NCI-H1694 (cell line): ENCODE measurements at places on chromosomes 3 and 15.

GRCh38 chr15:65903296-65904073 is 34.2 kb downstream of the RAB11A start:
- DNase-seq = no peak

GRCh38 chr3:25265284-25265683 is 162.8 kb upstream of the RARB start:
- no peak for DNase-seq

- DNase-seq = no peak
Measured at GRCh38 chr3:175521406-175521805, 662.3 kb downstream of the NAALADL2 start.

GRCh38 chr3:196757876-196758739 is 18.5 kb downstream of the PAK2 start:
- DNase-seq = no peak

GRCh38 chr3:4976109-4976508 is 3.1 kb upstream of the BHLHE40 start:
- DNase-seq = no peak

DNA sequence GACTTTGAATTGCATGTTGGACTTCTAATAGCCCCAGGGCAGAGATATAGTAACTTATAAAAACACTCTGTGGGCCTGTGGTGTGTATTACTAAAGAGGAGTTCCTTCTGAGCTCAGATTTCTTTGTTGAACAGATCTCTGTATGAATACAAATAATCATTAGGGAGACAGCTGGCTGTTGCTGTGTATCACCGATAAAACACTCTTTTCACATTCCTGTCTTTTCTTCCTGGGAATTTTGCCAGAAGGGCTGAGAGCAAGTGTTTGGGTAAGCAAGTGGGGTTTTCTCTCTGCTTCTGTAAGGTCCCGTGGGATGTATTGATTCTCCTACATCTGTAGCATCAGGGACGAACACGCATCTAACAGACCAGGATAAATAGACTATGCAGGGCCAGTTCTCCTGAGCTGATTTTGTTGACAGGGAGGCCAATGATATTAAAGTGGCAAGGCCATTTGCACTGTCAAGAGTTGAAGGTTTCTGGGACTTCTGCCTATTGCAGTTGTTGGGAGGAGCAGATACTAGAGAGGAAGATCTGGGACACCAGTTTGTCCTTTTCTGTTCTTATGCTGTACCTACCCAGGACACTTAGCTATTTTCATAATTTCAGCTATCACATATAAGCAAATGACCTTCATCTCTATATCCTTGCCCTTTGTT is 225.9 kb upstream of the CD96 start:
- DNase-seq = peak; percentile 13

DNA sequence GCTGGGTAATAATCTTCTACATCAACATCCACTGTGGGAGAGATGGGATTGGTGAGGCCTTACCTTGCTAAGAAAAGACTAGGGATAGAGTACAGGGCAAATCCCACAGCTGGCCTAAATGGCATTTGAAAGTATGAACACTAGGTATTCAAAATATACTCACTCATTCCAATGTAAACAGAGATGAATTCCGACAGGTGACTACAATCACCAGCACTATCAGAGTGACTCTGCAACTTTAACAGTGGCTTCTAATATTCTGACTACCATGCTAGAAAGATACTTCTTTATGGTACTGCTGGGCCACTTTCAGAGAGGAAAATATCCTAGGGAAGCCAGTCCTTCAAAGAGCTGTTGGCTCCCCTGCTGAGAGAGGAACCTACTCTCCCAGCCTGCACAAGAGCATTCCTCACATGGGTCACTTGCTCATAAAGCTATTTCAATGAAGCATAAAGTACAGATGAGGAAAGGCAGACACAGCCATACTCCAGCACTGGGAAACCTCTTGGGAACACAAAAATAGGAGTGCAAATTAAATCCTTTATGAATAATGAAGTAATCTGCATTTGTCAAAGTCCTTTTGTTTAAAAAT is 21.5 kb upstream of the MAN2C1 start:
- DNase-seq = no peak

DNA sequence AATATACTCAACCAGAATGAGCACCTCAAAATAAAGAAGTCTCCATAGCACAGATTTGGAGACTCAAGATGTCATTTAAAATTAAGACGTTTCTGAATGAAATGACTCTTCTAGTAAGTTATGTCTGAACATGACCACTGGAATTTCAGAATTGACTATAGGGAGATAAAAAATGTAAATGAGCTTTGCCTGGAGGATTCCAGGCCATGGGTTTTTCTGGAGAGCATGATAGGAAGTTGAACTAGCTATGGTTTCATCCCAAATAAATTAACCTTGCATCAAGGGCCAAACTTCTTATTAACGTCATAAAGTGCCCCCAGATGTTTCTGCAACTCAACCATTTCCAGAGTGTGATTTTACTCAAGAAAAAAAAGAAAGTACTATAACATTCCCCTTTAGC is 222.6 kb upstream of the NR2F2 start:
- DNase-seq = no peak

DNA sequence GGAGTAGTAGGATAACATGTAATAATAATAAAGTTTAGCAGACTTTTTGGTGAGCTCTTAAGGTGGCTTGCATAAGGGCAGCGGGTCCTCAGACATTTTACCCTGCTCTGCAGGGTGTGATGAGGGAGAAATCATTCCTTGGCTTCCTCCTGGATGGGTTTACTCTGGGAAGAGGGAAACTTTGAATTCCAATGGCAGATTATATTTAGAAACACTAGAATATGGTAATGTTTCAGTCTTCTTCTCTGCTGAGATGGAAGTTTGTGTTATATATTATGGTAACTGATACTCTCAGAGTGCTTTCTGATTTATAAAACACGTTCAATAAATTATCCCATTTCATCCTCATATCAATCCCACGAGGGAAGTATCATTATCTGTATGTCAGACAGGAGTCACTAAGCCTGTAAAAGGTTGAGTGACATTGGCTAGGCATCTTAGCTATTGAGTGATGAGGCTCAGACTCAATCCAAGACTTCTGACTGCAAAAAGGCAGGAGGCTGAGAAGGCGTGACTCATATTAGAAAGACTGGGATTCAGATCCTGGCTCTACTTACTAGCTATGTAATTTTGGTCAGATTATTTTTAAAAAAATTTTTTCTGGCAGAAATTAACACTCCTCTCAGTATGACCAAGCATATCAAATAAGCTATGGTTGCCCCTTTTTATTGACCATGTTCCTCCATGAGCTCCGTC is 19.3 kb downstream of the PDIA5 start:
- DNase-seq = no peak

DNA sequence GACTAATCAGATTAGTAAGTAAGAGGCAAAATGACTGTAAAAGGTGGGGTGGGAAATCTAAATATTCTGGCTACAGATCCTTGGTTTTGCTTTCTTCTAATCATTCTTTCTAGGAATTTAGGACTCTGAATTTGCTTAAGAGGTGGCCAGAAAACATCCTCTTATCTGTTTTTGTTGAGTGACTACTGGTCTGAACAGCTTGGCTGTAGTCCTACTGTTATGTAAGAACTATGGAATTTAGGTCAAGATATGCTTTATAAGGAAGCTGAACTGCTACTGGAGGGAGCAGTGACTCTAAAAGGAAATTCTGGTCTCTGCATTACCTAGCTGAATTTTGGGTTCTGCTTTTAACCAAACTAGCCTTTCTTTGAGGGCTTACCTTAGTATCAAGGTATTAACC is 33.5 kb upstream of the CSPG5 start:
- no peak for DNase-seq

DNA sequence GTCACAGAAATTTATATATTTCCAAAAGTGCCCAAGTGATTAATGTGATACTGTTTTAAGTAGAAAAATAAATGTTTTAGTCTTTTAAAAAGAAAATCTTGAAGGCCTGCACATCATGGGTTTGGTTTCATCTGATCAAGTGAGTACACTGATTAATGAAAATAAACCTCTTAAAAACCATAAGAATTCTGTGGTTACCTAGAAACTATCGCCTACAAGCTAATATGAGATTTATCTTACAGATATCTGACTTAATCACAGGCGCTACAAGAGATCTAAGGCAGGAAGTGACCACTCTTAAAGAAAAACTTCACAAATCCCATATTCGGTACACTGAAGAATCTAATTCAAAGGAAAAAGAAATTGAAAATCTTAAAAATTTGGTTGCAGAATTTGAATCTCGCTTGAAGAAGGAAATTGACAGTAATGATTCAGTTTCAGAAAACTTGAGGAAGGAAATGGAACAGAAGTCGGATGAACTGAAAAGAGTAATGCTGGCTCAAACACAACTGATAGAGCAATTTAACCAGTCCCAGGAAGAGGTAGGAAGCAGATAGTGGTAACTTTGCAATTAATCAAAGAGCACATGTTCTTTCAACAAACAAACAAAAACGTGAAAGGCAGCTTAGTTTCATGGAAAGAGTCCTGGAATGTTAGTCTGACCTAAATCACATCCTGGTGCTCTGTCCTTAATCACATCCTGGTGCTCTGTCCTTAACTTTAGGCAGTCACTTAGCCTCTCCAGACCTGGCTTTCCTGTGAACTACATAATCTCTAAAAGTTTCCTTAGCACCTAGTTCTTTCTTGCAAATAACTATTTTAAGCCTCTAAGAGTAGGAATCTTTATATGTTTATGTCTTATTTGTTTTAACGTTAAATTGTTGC is 131.8 kb downstream of the CCNL1 start:
- DNase-seq = no peak

GRCh38 chr15:39852250-39852649 is 67.8 kb downstream of the GPR176 start:
- no peak for DNase-seq

GRCh38 chr15:91302588-91303439 is 202.8 kb downstream of the SV2B start:
- DNase-seq = peak; percentile 83

- peak; percentile 61 for DNase-seq
Measured at GRCh38 chr3:138935863-138936740, 10.8 kb downstream of the FOXL2 start.

- DNase-seq = no peak
Measured at GRCh38 chr3:108088697-108089096, 2.1 kb downstream of the CD47 start.

DNA sequence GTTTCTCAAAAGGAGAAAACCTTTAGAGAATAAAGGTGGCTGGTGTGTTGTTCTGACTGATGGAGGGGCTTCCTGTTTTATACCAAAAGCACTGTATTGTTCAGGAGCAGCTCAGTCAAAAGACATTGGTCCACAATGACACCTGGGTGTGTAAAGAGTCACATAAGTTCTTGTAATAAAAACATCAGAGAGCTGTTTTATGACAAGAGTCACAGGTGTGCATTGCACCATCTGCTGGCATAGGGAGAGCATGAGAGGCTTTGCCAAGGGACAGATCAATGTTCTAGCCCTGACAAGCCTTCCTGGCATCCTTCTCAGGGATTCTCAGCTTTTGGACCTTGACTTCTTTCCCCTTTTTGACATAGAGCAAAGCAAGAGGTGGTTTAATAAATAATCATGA is 20.4 kb downstream of the ARPP21 start:
- no peak for DNase-seq

- no peak for DNase-seq
Measured at GRCh38 chr3:51963951-51964451, 3.3 kb downstream of the PCBP4 start.

DNA sequence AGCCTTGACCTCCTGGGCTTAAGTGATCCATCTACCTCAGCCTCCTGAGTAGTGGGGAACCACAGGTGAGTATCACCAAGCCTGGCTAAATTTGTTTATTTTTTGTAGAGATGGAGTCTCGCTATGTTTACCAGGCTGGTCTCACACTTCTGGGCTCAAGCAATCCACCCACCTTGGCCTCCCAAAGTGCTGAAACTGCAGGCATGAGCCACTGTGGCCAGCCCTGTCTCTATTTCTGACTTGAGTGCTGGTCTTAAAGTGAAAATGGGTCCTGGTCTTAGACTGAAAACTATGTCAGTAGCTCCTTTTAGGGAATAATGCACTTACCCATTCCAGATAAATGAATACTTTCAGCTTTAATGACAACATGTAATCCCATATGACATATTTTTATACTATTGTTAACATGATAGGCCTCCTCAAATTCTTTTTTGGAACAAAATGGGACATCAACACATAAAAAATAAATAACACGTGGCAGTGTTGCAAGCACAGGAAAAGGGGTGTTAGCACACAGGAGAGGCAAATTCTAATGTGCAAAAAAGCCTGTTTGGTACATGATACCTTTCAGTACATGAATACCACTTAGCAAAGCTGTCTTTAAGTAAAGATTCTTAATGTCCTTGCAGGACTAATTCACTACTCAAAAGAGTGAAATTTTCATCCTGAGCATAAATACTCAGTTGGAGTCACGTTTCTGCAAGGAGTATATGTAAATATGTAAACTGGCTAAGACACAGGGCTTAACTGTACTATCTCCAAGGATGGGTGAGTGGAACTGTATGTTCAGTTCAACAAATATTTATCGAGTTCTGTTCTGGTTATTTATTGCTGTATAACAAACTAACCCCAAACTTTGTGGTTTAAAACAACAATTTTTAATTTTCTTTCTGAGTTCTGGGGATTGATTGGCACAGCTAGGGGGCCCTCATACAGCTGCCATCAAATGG is 194.7 kb downstream of the NR1D2 start:
- no peak for DNase-seq

DNA sequence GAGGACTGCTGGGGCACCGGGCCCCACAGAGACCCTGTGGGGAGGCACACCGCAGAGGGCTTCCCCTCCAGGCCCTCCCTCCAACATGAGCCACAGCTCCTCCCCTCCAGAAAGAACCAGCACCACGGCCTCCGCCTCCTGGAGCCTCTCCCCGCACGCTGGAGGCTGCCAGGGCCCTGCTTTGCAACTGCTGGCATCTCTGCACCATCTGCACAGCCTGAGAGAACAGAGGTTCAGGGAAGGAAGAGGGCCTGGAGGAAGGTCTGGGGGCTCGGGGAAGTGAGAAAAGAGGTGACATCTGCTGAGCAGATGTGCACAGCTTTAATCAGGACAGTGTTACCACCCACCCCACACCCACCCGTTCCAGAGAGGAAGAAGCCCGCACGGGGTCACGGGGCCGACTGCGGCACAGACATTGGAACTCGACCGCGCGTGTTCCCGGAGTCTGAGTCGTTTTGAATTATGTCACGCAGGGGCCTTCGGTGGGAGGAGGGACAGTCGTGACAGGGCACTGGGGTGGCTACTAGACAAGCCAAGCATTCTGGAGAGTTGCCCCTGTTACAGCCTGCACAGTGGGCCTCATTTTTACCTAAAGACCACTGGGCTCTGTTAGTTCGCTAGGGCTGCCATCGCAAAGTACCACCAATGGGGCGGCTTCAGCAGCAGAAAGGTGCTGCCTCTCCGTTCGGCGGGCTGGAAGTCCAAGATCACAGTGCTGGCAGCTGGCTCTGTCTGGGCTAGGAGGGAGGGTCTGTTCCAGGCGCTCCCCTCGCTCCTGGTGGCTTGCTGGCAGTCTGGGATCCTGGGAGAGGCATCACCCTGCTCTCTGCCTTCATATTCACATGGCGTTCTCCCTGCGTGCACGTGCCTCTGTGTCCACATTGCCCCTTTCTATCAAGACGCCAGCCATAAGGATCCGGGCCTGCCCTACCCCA is 194.8 kb downstream of the XXYLT1 start:
- peak; percentile 76 for DNase-seq
